ENCODE measurements at places on chromosomes 12 and 14. TPM values are rescaled to one million over a fixed set of nuclear protein-coding genes. Genes with fewer than 3 reads are reported as not detected.

The SLC5A8 gene
- total RNA-seq: not detected

The PCBP2 gene
- 493 TPM for total RNA-seq

The SRRM4 gene
- total RNA-seq: not detected

The RNASE3 gene
- total RNA-seq: not detected

The SLC7A8 gene
- 51.1 TPM for total RNA-seq

The PRB2 gene
- total RNA-seq: not detected

The TMEM132D gene
- total RNA-seq: not detected

The LRRK2 gene
- total RNA-seq: 14.6 TPM

The B4GALNT1 gene
- total RNA-seq: 0.04 TPM

The ANHX gene
- not detected for total RNA-seq

The ACOT6 gene
- not detected for total RNA-seq

The PXN gene
- 23.6 TPM for total RNA-seq

The CALCOCO1 gene
- total RNA-seq: 34.6 TPM

The CEBPE gene
- not detected for total RNA-seq

The BCL11B gene
- 10.6 TPM for total RNA-seq

The GARIN6 gene
- not detected for total RNA-seq
